Left cardiac atrium (tissue), 4 donors: ENCODE measurements at places on chromosomes 13 and 19. TPM values are rescaled to one million over a fixed set of nuclear protein-coding genes. Genes with fewer than 3 reads are reported as not detected.

CTXN1 gene
- 0.97 TPM for total RNA-seq

IL27RA gene
- total RNA-seq: 4.7 TPM

KLK11 gene
- total RNA-seq: 1.7 TPM

LRRC63 gene
- 0.15 TPM for total RNA-seq

ACP5 gene
- 5.4 TPM for total RNA-seq

OR4F17 gene
- total RNA-seq: not detected

ZNF541 gene
- total RNA-seq: 0.13 TPM

KCNK6 gene
- total RNA-seq: 5.5 TPM

HIF3A gene
- total RNA-seq: 53.0 TPM

STOML3 gene
- total RNA-seq: not detected

KCNRG gene
- not detected for total RNA-seq

DLEU7 gene
- 0.10 TPM for total RNA-seq

ZIM2 gene
- not detected for total RNA-seq

PPAN gene
- 38.9 TPM for total RNA-seq

ZNF540 gene
- total RNA-seq: 7.4 TPM

FGF21 gene
- total RNA-seq: not detected

ADGRE1 gene
- total RNA-seq: 0.31 TPM

ZNF493 gene
- total RNA-seq: 11.8 TPM

TSSK6 gene
- total RNA-seq: 0.50 TPM

KLK6 gene
- total RNA-seq: not detected

CCDC8 gene
- total RNA-seq: 29.6 TPM

RXFP2 gene
- not detected for total RNA-seq

C2CD4C gene
- 0.88 TPM for total RNA-seq

SYCN gene
- not detected for total RNA-seq

ZNF568 gene
- total RNA-seq: 9.2 TPM

ODAD3 gene
- 0.56 TPM for total RNA-seq

DAND5 gene
- 7.0 TPM for total RNA-seq

FCGBP gene
- total RNA-seq: 11.8 TPM

AZU1 gene
- 0.18 TPM for total RNA-seq

CYP4F11 gene
- total RNA-seq: 0.41 TPM

VN1R4 gene
- not detected for total RNA-seq
